ENCODE measurements at places on chromosomes 7 and 10.

DNA sequence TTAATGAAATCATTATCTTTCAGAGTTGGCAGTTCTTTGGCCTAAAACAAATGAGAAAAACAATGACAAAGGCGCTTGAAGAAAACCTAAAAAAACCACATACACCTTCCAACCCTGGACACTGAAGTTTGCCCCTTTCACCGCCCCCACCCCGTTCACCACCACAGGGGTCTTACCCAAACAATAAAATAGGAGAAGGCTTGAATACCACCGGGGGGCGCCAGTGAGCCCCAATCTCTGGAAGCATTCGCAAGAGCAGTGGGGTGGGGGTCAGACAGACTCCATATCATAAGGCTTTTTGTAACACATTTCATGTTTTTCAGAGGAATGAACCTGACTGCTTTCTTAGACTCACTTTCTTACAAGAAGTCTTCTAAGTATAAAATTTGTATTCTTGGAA is 163.6 kb downstream of the PIP4K2A start:
- DNase-seq, result peak; percentile 65

GRCh38 chr10:118102121-118102520 is 55.4 kb upstream of the RAB11FIP2 start:
- no peak for DNase-seq

DNA sequence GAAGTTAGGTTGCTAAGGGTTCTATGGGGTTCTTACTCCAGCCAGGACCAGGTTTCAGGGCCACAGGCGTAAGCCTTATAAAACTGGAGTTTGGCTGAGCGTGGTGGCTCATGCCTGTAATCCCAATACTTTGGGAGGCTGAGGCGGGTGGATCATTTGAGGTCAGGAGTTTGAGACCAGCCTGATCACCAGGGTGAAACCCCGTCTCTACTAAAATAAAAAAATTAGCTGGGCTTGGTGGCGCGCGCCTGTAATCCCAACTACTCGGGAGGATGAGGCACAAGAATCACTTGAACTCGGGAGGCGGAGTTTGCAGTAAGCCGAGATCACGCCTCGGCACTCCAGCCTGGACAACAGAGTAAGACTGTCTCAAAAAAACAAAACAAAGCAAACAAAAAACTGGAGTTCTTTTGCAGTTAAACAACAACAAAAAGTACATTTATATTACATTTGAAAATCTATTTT is 347 bp upstream of the RRP12 start:
- no peak for DNase-seq

- DNase-seq, result no peak
Measured at GRCh38 chr10:33064706-33065105, 106.7 kb upstream of the ITGB1 start.

GRCh38 chr10:44961931-44962750 is 2.5 kb downstream of the RASSF4 start:
- DNase-seq, result no peak

DNA sequence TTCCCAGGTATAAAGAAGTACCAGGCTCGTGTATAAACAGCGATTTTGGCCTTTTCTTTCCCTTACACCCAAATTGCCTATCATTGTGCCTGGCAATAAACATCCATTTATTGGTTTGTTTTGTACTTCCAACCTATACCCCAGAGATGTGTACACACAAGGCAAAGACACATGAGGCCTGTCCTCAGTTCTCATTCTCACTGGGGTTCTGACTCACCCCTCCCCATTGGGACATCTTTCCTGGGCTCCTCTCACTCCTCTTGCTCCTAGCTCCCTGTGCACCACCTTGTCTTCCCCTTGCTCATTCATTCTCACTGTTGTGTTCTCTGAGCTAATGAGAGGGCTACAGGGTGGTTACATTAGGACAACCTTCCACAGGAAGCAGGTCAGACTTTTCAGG is 240.7 kb downstream of the ANK3 start:
- no peak for DNase-seq

DNA sequence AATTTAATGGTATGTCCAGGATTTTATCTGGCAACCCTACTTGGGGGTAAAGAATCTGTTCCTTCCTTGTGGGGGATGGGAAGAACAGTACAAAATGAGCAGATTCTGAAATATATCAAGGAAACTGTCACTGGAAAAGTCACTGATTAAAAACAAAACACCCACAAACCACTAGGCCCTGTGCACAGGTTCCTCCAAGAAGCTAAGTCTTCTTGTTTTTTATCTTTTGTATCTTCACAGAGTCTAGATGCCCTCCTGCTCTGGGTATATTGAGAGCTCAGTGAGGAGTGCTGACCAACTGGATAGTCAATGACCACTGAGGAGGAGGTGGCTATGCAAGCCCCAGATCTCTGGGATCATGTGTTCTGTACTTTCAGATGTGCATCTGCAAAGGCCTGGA is 86.8 kb upstream of the ANKRD1 start:
- DNase-seq, result no peak

- DNase-seq, result no peak
Measured at GRCh38 chr10:110512461-110513187, 14.9 kb downstream of the DUSP5 start.

DNA sequence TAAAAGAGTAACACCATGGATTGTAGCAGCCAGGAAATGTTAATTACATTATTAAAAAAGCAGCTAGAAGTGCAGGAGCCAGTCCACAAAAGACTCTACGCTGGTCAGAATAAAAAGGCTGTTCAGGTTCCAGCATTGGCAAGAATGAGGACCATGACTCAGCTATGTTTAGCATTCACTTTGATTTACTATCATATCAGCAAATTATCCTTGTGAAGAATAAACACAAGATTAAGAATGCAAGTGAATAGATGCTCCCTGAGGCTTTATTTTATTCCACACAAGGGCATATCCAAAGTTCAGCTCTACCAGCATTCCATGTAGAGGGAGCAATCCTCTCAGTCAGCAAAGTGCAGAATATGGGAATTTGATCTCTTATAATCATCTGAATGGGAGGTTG is 13.6 kb downstream of the DGKB start:
- peak; percentile 22 for DNase-seq

GRCh38 chr7:28626221-28626620 is 213.9 kb downstream of the CREB5 start:
- no peak for DNase-seq

DNA sequence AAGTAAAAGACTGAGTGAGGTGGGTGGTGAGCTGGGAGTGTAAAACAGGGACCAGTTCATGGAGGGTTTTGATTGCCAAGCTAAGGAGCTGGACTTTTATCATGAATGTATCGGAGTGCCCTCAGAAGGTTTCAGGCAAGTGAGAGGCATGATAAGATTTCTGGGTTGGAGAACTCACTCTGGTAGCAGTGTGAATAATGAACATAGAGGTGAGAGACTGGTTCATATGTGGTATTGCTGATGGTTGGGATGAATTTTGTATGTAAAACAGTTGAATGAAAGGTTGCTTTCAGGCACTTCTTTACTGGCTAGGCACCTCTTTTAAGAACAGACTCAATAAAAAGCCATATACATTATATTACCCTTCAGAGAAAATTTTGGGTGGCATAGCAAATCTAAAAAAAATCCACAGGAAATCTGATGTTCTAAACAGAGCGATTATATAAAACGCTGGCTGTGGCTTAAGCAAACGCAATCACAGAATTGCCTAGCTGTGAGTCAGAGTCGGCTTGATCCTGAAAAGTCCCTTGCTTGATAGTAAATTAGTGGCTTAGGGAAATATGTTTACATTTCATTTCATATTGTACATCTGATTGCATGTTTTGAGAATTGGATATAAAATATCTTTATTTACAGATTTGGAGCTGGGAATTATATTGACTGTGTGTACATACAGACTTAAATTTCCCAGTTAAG is 92.9 kb upstream of the HDAC9 start:
- DNase-seq, result no peak

- DNase-seq, result no peak
Measured at GRCh38 chr7:66731986-66732385, 8.5 kb upstream of the RABGEF1 start.

DNA sequence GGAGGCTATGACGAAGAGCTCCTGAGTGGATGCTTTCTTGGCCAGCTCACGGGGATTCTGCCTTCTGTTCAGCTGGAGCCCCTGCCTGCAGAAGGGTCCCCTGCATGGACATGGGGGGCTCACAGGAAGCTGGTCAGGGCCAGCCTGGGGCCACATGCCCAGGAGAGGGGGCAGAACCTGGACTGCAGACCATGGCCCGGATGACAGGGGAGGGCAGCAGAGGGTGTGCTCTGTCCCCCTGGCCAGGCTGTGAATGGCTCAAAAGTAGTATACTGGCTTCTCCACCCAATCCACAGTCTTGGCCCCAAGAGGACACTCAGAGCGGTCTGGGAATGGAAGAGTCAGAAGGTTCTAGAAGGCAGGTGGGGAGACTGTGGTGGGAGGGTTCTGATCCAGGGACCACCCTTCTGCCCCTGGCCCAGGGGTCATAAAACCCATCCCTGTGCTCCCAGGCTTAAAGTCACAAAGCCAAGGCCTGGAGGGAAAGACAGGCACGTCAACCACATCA is 40.3 kb downstream of the PPIF start:
- DNase-seq, result no peak

DNA sequence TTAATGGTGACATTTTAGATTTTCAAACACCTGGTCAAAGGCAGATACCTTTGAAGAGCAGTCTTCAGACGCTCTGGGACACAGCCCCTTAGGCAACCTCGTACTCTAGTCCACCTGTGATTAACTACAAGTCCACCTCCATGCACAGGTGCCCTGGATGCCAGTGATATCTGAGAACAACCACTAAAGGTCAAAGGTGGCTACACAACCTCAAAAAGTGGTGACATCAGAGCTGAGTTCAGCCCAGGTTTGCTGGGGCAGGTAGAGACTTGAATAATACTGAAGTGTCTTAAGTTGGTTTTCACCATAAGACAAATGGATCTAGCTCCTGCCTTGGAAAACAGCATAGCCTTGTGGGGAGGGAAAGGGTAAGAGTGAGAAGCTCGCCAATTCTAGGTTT is 143.4 kb upstream of the ADO start:
- DNase-seq, result no peak

- DNase-seq, result no peak
Measured at GRCh38 chr10:58457761-58458616, 54.7 kb upstream of the BICC1 start.

DNA sequence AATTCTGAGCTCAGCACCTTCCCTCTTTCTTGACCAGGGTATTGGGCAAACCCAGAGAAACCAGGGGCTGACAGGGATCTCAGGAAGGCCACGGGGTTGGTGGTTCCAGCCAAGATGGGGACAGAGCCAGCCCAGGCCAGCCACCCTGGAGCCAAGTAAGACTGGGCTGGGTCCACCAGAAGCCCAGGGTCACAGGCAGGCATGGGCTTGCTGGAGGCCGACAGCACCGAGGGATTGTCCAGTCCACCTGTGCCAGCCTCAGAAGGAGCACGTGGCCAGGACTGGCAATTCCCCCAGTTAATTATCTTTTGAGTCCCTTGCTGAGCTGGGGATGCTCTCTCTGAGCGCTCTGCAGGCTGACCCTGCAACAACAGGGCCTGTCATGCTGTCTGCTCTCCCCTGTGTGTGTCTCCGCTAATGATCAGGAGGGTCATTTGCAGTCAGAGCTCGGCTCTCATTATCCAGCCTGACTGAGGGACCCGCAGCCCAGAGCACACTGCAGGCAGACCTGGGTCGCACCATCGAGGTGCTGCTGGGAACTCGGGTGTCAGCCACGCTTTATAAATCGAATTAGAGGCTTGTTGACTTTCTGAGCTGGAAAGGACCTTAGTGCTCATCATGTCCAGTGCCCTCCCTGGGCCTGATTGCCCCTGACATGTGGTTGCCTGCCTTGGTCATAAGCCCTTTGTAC is 69.5 kb upstream of the PPIF start:
- no peak for DNase-seq

DNA sequence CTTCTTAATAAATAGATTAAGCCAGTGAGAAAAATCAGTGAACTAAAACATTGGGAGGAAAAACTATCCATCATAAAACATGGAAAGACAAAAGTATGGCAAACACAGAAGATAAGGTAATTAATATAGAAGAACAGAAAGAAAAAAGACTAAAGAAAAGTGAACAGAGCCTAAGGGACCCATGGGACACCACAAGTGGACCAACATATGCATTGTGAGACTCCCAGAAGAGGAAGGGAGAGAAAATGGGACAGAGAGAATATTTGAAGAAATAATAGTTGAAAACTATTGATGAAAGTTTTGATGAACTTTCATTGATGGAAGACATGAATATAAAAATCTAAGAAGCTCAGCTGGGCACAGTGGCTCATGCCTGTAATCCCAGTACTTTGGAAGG is 71.3 kb downstream of the ZNF783 start:
- no peak for DNase-seq

DNA sequence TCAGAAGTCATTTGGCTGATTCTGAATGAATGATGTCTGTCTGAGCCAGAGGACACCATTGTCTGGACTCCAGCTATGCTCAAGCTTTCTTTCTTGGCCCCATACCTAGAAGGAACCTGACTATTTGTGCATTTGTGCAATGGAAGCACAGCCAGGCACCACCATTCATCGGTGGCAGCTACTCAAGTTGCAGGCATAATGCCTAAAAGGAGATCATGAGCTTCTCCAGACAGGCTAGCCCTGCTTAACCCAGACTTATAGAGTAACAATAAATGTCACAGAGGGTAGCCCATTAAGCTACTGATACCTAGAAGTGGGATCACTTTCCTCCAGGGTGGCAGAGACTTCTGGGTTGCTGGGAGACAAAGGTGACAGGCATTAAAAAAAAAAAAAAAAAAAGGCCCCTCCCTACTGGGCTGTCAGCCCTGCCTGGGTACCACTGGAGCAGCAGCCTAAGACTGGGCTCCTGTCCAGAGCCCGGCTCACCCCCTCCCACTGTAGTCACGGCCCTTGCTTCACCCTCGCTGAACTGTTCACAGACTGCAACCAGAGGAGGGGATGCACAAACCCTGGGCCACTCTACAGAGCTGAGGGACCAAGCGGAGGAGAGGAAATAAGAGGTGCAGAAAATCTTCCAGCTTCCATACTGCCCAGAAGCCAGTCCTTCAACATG is 75.4 kb upstream of the ATP6V0A4 start:
- no peak for DNase-seq

GRCh38 chr10:15352836-15353235 is 18.3 kb downstream of the FAM171A1 start:
- DNase-seq, result no peak

DNA sequence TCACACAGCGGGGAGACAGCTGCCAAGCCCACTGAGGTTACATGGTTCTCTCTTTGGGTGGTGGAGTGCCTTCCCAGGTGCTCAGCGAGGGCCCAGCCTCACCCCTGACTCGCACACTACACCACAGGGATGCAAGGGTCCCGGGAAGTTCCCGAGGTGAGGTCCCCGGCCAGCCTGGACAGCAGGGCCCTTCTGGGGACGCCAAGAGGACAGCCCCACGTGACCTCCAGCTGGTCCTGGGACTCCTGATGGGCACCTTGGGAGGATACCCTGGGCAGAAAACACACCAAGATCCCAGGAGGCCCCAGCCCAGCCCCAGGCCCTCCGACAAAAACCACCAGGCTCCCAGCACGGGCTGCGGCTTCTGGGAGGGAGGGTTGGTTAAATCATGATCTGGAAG is 8.3 kb downstream of the MICALL2 start:
- no peak for DNase-seq

DNA sequence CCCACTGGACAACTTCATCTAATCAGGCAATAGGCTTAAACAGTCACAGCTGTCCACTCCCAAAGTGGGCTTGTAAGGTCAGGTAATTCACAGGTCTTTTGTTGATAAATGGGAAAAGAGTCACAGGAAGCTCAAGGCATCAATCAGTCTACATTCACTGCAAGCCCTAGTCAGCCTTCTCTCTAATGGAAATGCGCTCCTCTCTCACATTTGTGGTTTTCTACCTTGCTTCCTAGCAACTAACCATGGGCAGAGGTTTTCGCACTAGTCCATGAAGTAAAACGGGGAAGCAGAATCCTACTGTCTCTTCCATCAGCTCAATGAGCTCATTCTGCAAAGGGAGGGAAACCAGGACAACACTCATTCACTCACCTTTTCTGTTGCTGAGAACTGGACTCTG is 53.5 kb upstream of the APBB1IP start:
- DNase-seq, result no peak
